Sigmoid colon (tissue), 7 donors: ENCODE measurements at places on chromosomes 6 and 20.

DNA sequence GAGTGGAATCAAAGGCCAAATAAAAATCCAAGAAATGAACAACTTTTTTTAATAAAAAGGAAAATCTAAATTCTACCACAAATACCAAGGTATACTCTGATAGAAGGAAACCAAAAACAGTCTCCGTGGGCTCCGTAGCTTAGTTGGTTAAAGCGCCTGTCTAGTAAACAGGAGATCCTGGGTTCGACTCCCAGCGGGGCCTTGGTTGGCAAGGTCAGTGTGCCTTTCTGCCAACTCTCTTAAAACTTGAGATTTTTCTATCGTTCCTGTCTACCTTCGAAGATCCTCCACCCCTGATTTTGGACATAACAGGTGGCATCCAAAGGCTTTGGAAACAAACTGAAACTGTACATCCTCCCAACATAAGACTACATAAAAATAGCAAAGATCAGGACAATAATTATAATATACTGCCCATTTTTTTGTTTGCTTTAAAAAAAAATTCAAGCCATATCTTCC, 197.9 kb downstream of the TRIM27 start:
- DNase-seq = no peak

- DNase-seq = no peak
Observed at GRCh38 chr6:85418059-85418458, 31.8 kb upstream of the NT5E start.

DNA sequence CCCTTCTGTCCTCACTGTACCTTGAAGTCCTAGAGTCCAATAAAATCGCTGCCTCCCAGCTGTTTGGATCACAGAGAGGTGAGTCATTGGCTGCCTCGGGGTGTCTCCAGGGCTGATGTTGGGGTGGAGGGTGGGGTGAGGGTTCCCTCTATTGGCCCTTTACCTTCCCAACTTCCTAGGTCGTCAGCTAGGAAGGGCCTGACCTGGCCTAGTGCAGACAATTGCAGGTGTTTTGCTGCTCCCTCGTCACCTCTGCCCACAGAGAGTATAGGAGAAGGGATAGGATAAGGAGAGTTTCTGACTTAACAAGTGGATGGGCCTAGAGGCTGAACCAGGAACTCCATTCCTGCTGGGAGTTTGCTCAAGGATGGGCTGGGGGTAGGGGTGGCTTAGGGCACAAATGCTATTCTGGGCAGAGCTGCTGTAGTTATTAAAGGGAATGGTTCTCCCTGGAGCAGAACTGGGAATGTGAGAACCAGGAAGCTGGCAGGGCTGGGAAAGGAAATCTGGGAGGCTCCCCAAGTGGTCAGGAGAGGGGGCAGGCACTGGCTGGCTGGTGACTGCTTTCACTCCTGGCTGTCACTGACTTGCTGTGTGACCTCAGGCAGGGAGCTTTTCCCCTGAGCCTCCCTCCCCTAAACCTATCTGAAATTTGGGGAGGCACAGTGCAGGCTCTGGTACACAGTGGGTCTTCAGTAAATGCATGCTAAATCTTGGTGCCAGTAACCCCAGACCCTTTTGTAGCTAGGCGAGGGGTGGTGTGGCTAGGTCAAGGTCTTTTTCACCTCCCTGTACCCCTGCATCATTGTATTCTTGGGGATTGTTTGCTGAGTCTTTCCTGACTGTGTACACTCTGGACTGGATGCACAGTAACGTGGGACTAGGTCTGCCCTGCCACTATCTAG, 1.5 kb downstream of the TP53INP2 start:
- DNase-seq = no peak

DNA sequence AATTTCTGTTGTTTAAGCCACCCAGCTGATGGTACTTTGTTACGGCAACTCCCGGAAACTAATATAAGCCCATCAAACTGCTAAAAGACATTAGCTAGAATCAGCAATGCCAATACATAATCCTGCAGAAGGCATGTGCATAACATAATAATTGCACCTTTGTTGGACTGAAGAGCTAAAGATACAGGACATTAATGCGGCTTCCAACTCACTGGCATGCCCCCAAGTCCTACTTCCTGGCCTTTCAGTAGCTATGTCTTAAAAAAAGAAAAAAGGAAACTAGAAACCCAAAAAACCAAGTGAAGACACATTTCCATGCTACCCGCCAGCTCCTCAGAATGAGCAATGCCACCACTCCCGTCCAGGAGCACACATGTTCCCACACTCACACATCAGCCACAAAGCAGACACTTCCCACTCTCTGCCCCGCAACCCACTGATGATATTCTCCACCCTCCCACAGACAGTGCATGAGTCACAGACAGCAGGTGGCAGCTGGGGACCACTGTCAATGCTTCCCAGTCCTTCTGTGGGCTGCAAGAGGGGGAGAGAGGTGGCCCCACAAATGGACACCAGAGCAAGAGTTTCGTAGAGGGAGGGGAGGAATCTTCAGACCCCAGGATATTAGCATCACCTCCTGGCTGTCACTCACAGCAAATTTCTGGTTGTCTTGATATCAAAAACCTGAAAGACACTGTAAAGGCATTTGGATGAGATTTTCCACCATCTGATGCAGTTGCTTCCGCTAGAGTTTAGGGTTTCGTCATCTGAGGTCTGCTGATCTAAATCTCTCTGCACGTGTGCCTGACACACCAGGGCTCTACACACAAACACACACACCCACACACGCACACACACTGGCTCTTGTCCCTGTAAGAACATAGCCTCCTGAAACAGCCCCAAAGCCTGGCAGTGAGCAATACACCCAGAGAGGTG, 32.8 kb downstream of the GFOD1 start:
- peak; percentile 84 for DNase-seq

GRCh38 chr6:19754686-19755085, 82.5 kb upstream of the ID4 start:
- no peak for DNase-seq

- no peak for DNase-seq
Observed at GRCh38 chr6:42756722-42757121, 10.8 kb upstream of the TBCC start.
